ENCODE measurements at places on chromosomes 11 and 22.

DNA sequence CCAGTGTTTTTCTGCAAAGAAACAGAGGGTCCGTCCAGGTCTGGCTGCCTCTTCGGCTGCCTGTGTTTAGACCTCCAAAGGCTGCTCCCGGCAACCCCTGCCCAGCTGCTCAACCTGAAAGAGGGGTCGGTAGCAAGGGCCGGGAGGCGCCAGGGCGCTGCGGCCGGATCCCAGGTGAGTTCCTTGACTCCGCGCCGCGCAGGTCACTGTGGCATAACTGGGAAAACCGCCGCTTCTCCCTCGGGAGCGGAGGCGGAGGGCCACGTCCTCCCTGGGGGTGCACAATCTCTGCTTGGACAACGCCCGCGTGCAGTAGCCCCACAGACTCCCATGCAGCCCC is 1.0 kb upstream of the BRSK2 start:
- no peak for DNase-seq

DNA sequence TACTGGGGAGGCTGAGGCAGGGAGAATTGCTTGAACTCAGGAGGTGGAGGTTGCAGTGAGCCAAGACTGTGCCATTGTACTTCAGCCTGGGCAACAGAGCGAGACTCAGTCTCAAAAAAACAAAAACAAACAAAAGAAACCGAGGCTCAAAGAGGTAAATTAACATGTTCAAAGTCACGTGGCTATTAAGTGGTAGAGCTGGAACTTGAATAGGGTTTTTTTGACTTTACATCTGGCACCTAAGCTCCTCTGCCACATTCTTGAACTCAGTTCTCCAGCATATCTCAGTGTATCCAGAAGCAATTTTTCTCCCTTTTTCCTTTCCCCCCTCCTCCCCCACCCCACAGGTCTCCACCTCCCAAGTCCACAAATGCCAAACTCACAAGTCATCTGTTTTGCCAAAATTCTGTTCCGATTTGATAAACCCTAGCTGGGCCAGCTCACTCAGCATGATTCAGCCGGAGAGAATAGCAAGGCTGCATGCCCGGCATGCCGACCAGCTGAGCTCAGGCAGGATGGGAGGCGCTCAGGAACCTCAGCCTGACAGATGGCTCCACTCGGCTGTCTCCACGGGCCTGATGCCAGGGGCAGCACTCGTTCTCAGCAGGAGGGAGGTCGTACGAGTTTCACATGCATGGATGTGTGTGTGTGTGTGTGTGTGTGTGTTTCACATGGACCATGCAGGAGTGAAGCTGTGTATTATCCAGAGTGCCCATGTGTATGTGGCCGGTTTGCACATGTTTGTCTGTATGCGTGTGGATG is 63.2 kb upstream of the RRAS2 start:
- peak; percentile 99 for DNase-seq

GRCh38 chr11:107182978-107183377 is 164.7 kb upstream of the GUCY1A2 start:
- DNase-seq: no peak

- DNase-seq: no peak
Measured at GRCh38 chr11:7489376-7489775, 4.1 kb downstream of the OLFML1 start.
